ENCODE measurements at places on chromosomes 3 and 15.
A peak's percentile ranks its signal among the peaks of the same experiment; 100 is the strongest.

DNA sequence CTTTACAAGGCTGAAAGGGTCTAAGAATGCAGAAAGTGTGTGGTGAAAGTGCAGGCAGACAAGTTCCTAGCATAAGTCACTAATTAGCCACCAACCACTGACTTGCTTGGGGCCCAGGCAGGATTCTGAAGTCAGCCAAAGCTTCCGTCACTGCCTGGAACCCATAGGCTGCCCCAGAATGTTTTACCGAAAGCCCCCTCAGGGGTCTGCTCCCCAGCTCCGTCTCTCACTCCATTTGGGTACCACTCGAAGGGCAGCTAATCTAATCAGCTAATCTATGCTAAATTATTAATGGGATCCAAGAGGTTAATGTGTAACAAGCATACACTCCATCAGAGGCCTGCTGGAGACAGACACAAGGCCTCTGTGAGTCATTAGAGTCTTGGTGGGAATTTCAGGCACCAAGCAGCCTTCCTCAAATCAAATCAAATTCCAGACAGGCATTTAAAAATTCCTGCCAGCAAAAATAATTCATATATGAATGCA lies 13.2 kb downstream of the ADAMTS9 start:
- no peak for ATAC-seq

DNA sequence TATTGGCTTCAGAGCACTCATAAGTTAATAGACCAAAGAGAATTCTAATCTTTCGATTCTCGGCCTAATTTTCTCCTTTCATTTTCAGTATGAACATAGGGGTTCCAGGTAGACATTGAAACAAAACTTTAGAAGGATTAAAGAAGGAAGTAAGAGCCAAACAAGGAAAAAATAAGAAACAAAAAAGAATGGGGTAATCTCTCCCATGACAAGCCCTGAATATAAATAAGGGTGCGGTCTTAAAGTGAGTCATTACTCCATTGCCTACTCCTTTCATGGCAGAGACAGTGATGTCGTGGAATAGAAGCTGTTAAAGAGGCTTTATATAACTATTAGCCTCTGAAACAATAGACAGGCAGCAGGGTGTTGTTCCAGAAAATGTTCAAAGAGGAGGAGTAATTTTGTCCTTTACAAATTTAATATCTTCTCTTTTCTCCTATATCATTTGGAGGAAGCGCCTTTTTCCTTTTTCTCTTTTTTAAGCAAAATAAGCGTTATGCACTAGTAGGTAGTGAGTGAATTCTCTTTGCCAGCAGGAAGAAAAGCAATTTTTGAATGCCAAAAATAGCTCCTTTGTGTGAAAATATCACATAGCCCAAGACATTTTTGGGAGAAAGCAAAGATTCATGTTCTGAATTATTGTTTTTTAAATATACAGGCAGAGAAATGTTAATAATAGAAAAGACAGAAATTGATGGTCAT lies 607.9 kb upstream of the KCNMB2 start:
- ATAC-seq = peak; percentile 83

DNA sequence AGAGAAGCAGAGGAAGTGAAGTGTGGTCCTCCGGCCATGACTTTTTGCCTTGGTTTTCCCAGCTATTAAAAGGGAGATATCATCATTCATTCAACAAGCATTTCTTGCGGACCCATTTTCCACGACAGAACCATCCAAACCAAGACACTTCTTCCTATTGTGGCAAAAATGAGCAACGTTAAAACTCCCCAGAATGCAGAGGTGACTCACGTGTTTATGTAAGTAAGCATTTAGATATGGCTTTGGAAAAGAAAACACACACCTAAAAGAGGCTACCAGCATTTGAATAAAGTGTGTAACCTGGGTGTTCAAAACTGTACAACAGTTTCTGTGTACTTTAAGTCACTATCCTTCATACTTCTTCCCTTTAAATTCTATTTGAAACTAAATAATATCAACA lies 181.3 kb downstream of the RORA start:
- ATAC-seq = no peak

- no peak for ATAC-seq
These were observed 10.9 kb downstream of the GPD1L start for GRCh38 chr3:32117320-32117719.

DNA sequence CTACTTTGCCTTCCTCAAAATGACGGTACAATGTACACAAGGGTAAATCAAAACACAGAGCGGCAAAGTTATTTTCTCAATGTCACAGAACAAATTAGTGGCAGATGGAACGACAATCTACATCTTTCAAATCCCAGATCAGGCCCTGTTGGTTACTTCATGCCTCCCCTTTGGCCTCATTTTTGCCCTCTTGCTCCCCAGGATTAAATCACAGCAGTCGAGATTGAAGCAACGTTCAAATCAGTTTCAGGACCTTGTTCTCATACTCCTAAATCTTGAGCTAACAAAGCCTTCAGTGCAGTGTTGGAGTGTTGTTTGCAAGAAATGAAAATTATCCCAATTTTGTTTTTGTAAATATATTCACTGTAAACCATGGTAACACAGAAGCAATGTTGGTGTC lies 91.4 kb downstream of the FBN1 start:
- no peak for ATAC-seq

- no peak for ATAC-seq
These were observed 524.6 kb upstream of the ATP11B start for GRCh38 chr3:182268711-182269110.

- ATAC-seq = no peak
These were observed 1.2 kb downstream of the C3orf85 start for GRCh38 chr3:109137761-109138160.

DNA sequence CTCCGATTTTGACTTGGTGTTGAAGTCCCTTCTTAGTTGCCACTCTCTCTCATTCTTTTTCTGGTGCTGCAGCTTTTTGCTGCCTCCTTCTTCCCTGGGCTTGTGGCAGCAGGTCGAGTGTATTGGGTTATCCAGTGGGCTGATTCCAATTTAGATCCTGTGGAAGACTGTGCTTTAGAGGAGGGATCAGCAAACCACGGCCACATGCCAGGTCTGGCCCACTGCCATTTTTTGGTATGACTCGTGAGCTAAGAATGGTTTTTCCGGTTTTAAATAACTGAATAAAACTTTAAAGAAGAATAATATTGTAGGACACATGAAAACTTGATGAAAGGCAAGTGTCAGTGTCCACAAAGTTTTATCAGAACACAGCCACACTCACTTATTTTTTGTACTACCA lies 330.5 kb downstream of the ROBO2 start:
- no peak for ATAC-seq

DNA sequence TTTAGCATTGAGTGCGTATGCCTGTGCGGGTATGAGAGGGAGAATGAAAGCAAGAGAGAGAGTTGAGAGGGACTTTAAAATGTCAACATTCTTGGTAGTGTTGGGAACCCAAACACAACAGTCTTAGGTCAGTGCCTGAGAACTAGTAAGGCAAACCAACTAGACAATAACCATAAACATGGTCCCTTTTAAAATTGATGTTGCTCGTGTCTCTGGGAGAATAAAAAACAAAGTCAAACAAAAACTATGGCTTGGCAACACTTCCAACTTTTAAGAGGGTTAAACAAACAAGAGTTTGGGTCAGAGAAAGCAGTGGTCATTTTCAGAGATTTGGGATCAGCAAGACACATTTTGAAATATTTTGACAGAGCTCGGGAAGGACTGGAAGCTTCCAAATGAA lies 146.7 kb upstream of the THBS1 start:
- ATAC-seq = no peak

- no peak for ATAC-seq
These were observed 97.2 kb downstream of the SEC22A start for GRCh38 chr3:123298903-123299302.

DNA sequence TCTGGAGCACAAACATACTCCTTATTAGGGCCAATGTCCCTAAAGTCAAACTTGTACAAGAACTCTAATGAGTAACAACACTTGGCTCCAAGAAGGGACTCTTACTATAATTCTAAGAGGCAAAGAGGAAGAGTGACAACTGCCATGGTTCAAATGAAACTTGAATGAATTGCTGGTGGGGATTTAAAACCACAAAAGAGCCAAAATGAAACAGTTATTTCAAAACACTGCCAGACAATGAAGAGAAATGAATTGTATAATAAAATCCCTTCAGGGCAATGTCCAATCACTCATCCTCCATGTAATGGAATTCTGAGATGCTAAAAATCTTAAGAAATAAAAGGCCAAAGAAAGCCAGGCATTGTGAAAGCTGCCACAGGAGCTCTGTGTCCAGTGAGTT lies 14.2 kb downstream of the THRB start:
- no peak for ATAC-seq

DNA sequence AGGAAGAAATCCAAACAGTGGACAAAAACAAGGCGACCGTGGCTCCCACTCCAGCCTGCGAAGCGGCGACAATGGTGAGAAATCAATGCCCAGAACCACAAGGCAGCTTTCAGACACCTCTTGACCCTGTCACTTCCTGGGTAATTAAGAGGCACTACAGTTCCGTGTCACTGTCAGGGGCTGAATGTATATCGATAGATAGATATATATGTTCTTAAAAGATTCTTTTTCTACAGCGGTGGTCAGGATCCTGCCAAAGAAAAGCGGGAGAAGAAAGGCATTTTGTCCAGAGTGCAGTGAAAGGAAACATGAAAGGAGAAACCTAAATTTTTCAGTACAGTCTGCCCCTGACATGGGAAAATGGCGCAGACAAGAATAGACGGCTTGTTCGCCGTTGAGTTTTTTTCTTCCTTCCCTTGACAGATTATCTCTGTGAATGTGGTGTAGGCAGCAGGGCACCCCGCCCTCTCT lies 56.2 kb upstream of the HES1 start:
- no peak for ATAC-seq

DNA sequence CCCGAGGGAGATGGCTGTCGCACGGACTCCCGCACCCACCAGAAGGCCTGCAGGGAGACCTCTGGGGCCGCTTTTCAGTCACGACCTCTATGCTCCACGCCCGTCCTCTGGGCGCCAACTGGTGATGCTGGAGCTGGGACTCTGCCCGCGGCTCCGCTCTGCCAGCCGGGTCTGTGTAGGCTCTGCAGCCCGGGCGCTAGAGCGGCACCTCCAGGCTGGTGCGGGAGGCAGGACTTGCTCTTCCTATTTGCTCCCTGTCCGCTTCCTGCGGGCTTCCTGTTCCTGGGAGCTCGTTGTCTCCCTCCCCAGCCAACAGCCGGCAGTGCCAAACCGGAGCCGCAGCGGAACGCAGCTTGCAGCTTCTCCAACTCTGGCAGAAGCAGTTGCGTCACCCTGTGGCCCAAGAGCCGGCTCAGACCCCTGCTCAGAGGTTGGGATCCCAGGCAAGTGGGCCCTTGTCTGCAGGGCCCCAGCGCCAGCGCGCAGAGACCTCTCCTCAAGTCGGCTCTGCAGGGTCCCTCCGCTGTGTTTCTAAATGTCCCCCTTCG lies 285.9 kb downstream of the XXYLT1 start:
- no peak for ATAC-seq

- no peak for ATAC-seq
These were observed 179.2 kb upstream of the PROK2 start for GRCh38 chr3:71964170-71964569.

GRCh38 chr3:144458283-144458682 lies 486.7 kb downstream of the DIPK2A start:
- ATAC-seq = no peak

- ATAC-seq = no peak
These were observed 102.8 kb upstream of the NMNAT3 start for GRCh38 chr3:139780593-139780992.

GRCh38 chr3:98817547-98818041 lies 54.5 kb downstream of the ST3GAL6 start:
- ATAC-seq = peak; percentile 66

DNA sequence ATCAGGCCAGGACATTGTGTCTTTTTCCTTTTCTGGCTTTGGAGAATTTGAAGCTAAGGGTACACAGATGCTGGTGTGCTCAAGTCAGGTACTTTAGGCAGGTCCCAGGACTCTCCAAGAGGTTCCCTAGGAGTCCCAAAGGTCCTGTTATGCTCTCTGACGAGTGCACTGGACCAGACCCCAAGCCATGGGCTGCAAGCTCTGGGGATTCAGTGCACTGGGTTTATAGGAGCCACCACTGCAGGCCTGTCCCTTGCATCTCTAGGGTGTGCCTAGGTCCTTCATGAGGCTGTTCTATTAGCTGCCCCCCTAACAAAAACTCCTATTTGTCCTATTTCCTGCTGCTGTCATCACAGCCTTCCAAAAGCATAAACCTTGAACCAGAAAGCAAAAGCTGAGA lies 31.9 kb upstream of the BFSP2 start:
- no peak for ATAC-seq

DNA sequence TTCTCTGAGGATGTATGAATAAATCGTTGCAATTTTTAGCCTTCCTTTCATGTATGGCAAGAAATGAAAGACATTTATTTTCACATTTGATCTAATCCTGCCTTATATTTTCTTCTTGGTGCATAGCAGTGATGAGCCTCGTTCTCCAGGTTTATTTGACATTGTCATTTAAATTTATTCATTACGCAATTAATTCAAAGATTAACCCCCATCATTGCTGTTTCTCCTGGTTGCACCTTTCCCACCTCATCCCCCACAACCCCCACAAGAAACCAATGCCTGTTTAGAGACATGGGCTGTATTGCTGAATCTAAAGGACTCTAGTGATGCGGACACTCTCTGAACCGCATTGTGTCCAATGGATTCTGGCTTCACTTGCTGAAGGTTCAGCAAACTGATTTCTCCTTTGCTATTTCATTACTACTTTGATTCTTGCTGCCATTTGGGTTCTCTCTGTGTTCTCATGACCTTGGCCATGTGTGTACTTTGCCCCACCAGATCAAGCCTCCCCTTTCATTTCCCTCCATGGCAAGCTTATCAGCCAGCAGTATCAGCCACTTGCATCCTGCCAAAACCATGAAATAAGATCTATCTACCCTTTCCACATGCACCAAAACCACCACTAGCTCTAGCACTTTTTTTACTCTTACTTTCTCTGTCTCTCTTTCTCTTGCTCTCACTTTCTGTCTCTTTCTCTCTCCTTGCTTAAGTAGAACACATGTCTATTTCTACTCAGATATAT lies 382.7 kb downstream of the GBE1 start:
- ATAC-seq = no peak

DNA sequence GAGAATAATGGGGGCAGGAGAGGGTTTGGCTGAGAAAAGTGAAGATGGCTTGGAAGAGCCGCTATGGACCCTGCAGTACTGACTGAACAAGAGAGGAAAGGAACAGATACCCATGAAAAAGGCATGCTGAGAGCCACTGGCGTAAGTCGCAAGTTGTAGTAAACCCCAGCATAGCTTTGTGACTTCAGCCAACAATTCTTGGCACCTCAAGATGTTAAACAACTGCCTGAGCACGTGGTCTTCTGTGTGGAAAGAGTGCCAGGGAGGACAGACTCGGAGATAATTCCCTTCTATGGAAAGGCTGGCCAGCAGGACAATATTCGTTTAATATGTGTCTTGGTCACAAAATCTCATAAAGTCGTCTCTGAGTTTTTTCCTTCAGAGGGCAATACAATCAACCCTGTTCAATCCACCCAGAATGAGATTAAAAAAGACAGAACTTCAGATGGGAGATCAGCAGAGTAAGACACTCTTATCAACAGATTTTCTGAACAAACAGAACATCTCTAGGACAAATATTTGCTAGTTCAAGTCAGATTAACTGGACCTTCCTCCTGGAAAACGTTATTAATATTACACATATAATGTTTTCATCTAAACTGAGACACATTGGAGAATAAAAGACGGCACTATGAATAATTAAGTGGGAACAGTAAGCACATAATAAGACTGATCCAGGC lies 49.2 kb downstream of the NEK10 start:
- no peak for ATAC-seq
